ENCODE measurements at places on chromosomes 4 and X. TPM values are rescaled to one million over a fixed set of nuclear protein-coding genes. Genes with fewer than 3 reads are reported as not detected.

Gene TMSB15C
- total RNA-seq: 2.3 TPM

Gene DRP2
- 0.79 TPM for total RNA-seq

Gene SUV39H1
- total RNA-seq: 30.8 TPM

Gene SLC4A4
- 0.16 TPM for total RNA-seq

Gene SPANXA1
- total RNA-seq: not detected

Gene TMEM131L
- total RNA-seq: 45.9 TPM

GRCh38 chrX:115449742-115450141 is 111.2 kb upstream of the PLS3 start:
- DNase-seq: no peak

DNA sequence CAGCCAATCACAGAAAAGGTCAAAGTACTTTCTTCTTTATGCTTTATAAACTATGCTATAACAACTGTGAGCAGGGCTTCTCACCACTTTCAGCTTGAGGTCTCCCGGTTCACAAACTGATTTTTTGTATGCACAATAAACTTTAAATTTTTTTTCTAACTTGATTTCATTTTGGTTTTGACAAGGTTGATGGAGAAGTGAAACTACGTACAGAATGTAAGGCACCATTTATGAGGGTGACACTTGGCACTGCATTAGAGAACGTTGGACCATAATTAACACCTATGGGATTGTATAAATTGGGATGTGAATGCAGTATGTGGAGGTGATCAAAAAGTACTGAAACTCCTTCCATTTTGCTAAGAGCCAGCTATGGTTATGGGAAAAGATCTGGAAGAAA is 857.9 kb upstream of the HTR2C start:
- no peak for DNase-seq

DNA sequence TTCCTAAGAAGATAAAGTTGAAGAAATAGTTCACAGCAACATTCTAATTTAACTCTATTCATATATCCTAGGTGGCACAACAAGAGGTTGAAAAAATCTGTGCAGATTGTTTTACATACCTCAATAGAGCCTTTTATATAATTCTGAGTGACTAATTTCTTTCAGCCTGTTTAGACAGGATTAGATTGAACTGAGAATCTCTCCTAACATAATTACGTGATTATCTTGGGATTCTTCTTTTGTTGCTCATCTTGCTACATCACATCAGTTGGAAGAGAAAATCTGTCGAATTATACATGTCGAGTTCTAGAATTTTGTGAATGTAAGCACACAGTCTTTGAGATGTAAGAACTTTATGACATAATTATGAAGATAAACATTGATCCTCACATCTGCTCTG is 1873.7 kb upstream of the IGFBP7 start:
- DNase-seq: no peak

GRCh38 chr4:124321364-124321763 is 391.2 kb downstream of the ANKRD50 start:
- no peak for DNase-seq

DNA sequence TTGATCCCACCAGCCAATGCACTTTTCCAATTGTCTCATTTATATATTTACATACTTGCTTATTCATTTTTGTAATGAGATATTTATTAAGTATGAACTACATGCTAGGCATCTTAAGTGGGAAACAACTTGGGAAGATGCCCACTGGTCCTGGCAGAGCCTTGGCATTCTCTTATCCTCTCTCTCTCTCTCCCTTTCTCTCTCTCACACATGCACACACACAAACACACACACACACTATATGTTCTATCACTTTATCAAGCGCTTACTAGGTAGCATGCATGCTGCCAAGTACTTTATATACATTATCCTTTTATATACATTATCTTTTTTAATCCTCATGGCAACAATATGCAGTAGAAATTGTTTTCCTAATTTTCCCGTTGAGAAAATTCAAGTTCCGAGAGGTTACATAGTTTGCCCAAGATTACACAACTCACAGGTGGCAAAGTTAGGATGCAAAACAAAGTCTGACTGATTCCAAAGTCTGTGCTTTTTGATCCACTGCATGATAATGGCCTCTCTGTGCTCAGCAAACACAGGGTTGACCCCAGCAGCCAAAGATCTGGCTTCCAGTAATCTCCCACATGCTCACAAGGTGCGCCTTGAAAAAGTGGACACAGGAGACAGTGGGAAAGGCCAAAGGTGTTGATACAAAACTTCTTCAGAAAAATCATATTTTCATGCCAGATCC is 173.1 kb upstream of the KLF3 start:
- DNase-seq: no peak

DNA sequence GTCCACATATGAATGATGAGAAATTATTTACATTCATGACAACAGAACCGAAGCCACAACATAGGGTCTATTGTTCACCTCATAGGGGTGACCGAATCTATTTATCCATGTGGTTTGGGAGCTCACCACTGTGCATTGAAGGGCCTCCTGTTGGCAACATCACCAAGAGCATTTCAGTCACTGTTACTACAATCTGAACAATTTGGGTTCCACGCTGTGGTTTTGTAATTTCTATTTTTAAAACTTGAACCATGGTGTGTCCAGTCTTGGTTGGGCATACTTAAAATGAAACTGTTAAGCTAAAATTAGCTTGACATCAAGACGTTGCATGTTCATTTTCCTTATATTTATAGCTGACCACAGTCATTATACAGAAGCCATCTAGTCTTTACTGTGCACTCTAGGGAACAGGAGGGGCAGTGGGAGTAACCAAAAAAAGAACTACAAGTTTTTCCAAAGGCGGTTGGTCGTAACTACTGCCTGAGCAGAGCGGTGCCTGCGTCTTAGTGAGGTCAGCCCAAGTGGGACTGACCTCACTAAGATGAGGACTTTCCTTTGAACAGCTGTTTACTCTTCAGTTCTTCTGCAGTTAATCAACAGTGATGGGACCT is 192.1 kb downstream of the SPRY1 start:
- no peak for DNase-seq

- DNase-seq: no peak
Measured at GRCh38 chrX:108169768-108170167, 78.2 kb downstream of the ATG4A start.

- DNase-seq: no peak
Measured at GRCh38 chr4:113666386-113667114, 95.0 kb downstream of the CAMK2D start.

- DNase-seq: no peak
Measured at GRCh38 chr4:14434916-14435315, 567.4 kb upstream of the CPEB2 start.

DNA sequence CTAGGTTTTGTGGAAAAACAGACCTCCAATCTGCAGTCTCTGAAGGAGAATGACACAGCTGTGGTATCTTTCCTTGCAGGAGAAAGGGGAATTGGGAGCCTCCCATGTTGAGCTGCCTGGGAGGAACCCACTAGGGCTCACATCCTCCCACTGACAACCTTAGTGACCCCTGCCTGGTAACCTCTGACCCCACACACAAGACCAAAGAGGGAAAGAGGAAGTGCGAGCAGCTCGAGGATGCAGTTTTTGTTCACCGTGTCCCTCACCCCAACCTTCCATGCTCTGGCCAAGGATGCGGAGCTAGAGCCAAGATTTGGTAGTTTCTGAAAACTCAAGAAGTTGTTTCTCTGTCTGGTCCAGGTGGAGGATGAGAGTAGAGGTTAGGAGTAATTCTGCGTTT is 5.4 kb upstream of the ZXDA start:
- DNase-seq: no peak

DNA sequence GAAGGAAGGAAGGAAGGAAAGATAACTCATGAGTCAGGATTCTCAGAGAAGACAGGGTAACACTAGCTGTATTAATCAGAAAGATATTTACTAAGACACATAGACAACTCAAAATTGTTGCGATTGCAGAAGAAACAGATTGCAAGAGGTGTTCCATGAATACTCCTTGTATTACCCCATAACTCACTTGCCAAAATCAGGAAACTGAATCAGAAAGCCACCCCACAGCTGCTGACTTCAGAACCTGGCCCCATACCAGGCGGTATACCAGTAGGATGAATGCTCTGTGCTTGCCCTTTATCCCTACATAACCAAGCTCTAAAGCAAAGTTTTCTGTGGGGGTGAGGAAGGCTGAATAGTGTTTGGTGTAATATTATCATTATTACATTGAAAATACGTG is 468.5 kb downstream of the IQCM start:
- DNase-seq: no peak

DNA sequence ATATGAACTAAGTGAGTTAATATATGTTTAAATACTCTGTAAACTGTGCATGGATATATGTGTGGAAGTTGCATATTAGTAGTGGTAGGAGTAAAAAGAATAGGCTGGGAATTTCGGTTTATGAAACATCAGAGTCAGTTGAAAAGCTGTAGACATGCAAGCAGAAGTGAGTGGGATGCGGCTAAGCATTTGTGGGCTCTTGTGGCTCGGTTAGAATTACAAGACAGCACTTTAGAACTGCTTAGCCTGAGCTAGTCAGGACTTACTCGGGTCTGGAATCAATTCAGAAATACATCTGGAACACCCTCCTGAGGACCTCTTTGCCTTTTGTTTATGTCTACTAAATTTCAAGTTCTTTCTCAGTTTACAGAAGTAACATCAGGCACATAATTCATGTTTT is 93.6 kb downstream of the AFF2 start:
- no peak for DNase-seq

DNA sequence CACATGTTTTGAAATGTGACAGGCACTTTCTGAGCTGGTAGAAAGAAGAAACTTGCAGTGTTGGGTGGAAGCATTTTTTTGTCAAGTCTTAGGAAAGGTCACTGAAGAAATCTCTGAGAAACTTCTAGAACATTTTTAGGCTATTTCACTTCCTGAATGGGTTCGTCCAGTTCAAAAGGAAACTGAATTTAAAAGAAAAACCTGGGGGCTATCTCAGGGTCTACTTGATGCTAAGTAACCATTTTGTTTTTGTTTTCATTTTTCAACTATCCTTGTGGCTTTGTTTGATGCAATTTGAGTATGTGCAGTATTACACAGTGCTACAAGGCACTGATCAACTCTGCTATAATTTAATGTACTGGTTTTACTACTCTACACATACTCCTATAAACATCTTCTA is 34.0 kb upstream of the AMOT start:
- no peak for DNase-seq

- no peak for DNase-seq
Measured at GRCh38 chr4:86564795-86565194, 29.3 kb upstream of the PTPN13 start.

GRCh38 chr4:5638316-5638715 is 70.0 kb downstream of the EVC2 start:
- no peak for DNase-seq

DNA sequence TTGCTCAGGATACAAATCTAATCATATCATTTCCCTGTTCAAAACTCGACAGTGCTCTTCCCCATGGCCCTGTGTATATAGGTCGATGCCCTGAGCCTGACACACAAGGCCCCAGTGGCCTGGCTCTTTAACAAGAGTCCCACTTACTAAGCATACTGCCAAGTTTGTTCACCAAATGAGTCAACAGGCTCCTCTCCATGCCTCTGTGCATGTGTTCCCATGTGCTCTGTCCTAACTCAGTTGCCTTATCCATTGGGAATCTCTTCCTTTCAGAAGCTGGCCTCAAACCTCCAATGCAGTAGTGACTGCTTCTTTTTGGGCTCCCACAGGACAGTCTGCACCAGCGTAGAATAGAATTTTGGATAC is 18.9 kb upstream of the CXCR3 start:
- DNase-seq: peak; percentile 27

GRCh38 chrX:42772874-42773273 is 5.1 kb downstream of the PPP1R2C start:
- DNase-seq: no peak

DNA sequence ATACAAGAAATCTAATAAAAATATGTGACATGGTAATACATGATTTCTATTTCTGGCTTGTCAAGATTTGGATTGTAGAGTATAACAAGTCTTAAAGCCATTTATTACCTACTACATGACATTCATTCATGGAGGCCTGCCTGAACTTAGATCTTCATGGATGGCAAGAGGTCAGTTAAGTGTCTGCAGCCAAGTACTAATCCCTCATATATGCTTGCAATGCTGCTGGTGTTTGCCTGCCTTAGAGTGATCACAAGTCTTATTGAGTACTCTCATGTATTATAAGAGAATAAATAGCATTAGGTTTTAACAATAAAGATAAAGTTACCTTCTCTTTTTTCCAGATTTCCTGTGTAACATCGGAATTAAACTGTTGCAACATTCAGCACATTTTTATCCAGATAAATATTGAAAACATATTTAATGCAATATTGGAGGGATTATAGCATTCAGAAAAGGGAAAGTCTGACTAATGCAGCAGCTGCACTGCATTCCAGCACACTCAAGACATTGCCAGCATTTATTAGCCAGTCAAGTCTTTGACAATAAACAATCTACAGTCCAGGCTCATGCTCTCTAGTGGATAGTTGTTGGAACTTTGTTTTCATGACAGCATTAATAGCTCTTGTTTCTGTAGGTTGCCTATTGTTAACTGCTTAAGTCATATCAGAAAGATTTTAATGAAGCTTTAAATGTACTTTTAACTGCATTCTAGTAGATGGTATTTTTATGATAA is 737.1 kb downstream of the FAT4 start:
- no peak for DNase-seq

- DNase-seq: no peak
Measured at GRCh38 chrX:148610328-148610698, 109.9 kb downstream of the AFF2 start.

GRCh38 chr4:20572976-20573375 is 127.3 kb upstream of the PACRGL start:
- no peak for DNase-seq

DNA sequence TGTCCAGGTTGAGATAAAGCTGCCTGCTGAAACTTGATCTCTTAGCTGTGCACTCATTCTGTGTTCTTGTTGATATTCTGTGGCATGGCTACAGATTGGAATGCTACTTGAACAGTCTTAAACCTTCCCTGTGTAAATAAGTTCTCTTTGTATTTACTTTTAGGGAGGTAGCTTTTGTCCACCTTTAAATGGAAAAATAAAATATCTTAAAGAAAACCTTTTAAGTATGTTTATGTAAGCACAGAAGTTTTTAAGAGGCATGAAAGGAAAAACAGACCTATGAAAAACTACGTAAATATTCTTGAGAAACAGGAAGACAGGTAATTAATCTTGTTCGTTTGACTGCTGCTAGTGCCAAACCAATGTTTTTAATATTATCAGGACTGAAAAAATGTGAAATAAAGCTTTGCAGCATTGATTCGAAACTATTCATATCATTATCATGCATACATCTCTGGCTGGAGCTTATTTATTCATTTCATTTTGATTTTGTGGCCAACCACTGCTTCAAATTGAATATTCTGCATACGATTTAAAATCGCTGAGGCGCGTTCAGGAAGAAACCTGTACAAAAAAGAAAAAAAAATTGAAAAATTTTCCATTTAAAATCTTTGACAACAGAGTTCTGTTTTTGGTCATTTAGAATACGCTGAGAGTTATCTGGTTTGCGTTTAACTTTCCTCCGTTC is 17.8 kb downstream of the HSD17B13 start:
- DNase-seq: no peak

GRCh38 chr4:87219632-87220093 is 755 bp downstream of the KLHL8 start:
- peak; percentile 70 for DNase-seq

GRCh38 chr4:74056858-74057562 is 18.5 kb upstream of the CXCL3 start:
- DNase-seq: no peak

Data from activated CD4-positive, alpha-beta T cell treated with anti-CD3 and anti-CD28 coated beads for 36 hours (primary cell).